ENCODE measurements at places on chromosomes 2 and 18.

DNA sequence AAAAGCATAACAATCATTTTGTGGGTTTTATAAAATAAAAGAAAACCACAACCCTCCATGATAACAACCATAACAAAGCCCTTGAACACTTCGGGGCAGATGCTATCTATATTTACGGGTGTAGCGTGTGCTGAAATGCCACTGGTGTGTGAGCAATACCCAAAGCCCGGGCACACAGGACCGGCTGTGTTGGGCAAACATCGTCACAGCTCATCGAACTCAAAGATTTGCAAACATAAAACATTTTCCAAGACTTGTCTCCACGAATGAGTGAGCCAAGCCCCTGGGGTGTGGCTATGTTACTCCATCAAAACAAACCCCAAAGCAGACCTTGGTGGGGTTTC lies 290.2 kb downstream of the LPIN1 start:
- no peak for DNase-seq

GRCh38 chr2:195238379-195238778 lies 418.6 kb upstream of the SLC39A10 start:
- peak; percentile 5 for DNase-seq

- DNase-seq, result no peak
Observed at GRCh38 chr2:203675086-203675485, 31.4 kb upstream of the CD28 start.

- DNase-seq, result peak; percentile 3
Observed at GRCh38 chr2:104914509-104914908, 60.6 kb downstream of the POU3F3 start.

DNA sequence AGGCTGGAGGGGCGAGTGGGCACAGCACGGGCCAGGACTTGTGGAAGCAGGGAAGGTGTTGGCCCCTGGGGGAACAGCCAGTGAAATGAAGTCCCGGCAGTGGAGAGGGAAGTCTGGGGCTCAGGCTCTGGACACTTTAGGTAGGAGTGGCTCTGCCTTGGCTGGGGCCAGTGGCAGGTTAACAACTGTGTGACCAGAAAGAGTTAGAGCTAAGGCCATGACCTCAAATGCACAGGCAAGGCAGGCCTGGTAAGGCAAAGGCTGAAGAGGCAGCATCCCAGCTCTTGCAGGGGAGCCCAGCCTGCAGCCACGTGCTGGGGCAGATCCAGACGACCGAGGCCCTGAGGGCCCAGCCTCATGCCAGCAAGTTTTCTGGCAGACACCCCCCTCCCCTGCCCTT lies 21.5 kb downstream of the PCARE start:
- DNase-seq, result no peak

DNA sequence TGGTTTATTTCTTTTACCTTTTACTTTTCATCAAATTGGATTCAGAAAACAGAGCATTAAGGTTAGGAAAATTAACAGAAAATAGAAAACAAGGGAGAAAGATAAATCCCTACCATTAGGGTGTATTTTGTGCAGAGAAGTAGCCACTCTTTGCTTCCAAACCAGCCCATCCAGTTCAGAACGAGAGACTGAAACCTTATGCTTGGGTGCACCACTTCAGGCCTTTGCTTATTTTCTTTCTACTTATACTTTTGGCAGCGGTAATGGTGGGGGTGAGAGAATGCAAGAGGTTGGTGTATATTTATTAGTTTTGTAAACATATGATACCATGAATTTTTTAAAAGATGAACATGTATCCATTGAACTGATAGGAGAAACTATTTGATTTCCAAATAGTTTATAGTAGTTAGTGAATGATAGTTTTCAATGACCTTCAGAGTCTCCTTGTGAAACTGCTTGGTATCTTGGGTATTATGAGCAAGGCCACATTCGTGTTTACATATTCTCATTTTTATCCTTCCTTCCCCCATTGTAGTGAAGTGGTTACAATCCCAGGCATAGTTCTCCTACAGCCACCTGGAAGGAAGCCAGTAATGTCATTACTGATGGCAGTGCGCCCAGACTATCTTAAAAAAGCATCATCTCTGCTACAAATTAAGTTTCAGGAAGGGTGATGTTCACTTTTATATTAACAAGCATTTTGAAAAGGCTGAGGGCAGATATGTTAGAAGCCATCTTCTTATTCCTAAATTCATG lies 60.8 kb downstream of the MFSD6 start:
- peak; percentile 94 for DNase-seq

- DNase-seq, result no peak
Observed at GRCh38 chr2:53609551-53609950, 158.1 kb upstream of the CHAC2 start.

DNA sequence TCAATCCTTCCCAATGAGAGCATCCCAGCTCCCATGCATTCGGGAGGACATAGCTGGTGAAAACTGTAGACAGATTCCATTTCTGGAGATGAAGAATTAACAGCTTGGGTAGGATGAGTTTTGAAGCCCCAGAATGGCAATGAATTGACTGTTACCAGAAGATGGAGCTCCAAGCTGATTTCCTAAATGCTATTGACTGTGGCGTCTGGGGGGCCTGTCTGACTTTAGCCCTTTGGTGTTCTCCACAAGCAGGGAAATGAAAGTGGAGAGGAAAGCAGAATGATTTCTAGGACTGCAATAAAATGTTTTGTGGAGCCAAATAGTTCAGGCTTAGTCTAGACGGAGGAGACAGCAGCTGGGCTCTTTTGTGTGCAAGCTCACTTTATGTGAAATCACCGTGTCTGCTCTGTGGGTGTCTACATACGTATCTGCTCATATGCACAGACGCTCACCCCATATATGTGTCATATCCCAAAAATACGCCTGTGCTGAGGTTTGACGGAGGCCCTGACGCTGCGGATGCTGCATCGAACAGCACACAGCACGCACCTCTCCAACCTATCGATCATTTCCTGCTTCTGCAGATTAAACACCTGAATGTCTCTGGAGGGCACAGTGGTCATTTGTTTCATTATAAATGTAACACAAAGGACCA lies 166.4 kb upstream of the PXDN start:
- DNase-seq, result peak; percentile 79

- peak; percentile 80 for DNase-seq
Observed at GRCh38 chr2:33069894-33070651, 123.3 kb downstream of the LTBP1 start.

GRCh38 chr2:218717262-218717661 lies 6.6 kb downstream of the TTLL4 start:
- DNase-seq, result no peak

DNA sequence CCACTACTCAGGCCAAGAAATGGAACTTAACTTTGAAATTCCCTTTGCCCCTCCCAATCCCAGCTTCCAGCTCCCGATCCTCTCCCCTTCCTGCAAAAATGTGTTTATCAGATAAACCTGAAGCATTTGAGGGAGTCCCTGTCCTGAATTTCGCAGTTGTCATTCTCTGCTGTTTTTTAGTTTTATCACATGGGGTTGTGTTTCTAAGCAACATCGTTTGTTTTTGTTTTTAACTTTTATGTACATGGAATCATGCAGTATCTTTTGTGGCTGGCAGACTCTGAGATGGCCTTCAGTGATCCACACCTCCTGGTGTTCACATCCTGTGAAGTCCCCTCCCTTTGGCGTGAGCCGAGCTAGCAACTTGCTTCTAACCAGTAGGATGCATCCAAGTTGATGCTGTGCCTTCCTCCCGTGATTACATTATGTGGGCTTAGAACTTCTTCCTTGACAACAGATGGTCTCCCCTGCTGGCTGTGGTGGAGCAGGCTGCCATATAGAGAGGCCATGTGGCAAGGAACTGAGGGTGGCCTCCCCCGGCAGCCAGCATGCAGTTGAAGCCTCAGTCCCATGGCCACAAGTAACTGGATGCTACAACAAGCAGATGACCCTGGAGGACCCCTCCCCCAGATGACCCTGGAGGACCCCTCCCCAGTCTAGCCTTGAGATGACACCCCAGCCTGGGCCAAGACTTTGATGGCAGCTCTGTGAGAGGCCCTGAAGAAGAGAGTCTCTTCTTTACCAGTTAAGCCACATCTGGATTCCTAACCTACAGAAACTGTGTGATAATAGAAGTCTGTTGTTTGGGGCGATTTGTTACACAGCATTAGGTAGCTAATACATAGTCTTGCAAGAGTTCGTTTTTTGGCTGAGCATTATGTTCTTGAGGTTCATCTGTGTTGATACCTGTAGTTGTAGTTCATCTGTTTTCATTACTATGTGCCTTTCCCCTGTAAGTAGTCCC lies 27.7 kb downstream of the SH3BP4 start:
- no peak for DNase-seq

DNA sequence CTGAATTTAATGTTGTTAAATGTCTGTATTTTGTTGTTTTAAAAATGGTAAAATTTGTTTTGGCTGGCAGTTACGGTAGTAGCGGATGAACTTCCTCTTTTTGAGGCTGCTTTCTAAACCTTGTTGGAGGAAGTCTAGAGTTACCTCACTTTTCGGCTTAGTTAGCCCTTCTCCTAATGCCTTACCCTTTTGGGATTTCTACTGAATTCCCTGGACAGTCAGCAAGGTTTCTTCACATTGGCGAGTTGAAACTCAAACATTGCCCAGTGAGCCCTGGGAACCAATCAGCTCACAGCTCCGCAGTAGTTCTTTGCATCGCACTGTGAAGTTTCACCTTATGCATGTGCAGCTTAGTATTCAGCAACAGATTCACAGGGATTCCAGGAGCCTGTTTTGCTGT lies 55.2 kb downstream of the TMEM247 start:
- DNase-seq, result no peak

DNA sequence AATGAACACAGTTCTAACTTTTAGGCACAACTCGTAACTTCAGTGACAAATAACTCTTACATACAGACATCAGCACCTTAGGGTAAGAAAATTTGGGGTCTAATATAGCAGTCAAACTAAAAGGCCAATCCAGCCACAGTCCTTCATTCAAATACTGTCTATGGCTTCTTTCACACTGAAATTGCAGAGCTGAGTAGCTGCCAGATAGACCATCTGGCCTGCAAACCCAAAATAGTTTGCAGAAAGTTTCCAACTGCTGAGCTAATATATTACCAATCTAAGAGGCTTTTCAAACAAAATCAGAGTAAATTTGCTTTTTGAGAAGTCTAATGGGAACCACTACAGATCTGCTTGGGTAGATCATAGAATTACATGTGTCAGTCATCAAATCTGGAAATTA lies 183.4 kb downstream of the GALR1 start:
- peak; percentile 4 for DNase-seq

DNA sequence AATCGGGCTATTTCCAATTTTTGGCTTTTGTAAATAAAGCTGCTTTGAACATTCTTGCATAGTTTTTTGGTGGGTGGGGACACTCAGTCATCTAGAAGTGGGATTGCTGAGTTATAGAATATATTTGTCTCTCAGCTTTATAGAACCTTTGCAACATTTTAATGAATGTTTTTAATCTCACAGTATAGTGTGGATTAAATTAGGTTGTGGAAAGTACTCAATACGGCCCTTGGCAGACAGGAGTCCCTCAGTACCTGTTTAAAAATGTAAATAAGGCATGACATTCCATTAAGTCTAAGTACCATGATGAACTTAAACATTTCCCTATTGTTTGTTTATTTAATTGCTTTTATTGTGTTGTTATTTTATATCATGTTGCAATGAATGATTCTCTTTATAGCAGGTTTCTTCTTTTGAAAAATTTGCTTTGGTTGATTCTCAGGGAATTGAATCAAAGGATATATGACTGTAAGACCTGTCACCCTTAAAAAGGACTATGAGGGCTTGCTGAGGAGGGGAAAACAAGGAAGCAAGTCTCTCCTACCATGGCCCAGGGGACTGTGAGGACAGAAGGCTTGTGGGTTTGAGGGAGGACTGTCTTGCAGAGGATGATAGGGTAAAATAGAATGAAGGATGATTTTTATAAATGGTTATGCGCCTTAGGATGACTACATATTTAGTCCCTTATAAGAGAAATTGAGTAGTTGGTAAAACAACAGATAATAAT lies 165.1 kb downstream of the RPIA start:
- DNase-seq, result no peak

DNA sequence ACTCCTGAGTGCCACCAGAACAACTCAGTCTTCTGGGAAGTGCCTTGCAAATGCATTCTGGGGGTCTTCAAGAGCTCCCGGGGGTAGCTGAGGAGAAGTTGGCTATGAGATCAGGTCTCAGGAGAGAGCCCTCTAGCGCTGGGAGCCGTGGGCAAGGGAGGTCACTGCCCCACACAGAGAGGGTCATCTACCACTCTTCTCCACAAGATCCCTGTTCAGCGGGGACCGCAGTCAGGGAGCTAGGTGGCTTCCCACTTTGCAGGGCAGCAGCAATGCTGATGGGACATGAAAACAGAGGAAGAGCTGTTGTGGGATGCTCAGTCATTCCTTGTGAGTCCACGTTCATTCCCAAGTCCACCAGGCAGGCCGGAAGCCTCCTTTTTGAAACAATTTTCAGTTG lies 66.6 kb downstream of the ACKR3 start:
- DNase-seq, result no peak

DNA sequence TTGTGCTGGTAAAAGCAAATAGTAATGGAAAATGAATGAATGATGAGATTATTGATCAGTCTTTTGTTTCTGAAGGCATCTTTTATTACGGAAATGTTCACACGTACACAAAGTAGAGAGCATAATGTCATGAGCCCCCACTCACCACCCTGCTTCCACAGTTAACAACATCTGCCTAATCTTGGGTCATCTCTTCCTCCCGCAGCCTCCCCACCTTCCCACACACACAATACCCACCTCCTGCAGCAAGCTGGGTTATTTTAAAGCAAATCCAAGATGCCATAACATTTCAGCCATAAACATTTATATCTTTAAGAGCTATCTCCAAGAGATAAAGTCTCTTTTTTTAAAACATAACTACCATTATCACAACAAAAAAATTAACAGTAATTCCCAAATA lies 36.3 kb downstream of the CYP27C1 start:
- DNase-seq, result no peak

DNA sequence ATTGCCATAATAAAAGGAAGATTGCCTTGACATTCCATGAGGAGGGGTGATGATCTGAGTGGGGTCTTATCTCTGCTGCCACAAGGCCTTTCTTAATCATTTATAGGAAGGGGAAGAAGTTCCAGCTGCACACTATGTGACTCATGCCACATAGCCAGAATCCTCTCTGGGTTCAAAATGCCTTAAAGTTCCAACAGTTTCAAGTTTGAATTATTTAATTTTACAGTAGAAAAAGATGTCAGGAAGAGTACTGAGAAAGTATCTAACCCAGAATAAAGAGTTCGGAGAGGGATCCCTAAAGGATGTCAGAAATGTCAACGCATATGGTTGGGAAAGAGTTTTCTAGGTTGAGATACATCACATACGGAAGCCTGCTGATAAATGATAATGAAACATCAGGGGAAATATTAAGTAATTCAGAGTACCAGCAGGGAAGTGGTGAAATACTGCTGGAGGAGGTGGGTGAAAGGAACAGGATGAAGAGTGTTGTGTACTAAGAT lies 999.9 kb downstream of the TSN start:
- peak; percentile 44 for DNase-seq

- no peak for DNase-seq
Observed at GRCh38 chr2:231362555-231363184, 32.8 kb upstream of the B3GNT7 start.

DNA sequence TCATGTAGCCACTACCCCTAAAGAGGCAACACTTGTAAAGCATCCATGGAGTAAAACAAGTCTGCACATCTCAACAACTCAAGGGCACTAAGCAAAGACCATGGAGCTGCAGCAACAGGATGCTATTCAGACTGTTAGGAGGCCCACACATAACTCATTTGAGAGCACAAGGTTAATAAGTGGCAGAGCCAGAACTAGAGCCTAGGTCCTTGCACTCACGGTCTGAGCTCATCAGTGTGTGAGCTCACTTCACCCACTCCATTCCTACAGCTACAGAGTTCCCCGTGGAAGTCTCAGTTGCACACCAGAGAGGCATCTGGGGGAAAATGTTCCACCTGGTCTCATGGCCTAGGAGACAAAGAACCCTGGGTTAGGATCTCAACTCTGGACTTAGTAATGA lies 35.0 kb downstream of the TTC32 start:
- DNase-seq, result no peak

Measured in umbilical cord (tissue), 2 donors.